DMS153 (cell line): ENCODE measurements at places on chromosomes 12 and 14.

- no peak for DNase-seq
These were observed 166.9 kb upstream of the LRIG3 start for GRCh38 chr12:59087077-59087673.

GRCh38 chr14:65415613-65416012 lies 3.1 kb downstream of the FUT8 start:
- DNase-seq, result no peak

DNA sequence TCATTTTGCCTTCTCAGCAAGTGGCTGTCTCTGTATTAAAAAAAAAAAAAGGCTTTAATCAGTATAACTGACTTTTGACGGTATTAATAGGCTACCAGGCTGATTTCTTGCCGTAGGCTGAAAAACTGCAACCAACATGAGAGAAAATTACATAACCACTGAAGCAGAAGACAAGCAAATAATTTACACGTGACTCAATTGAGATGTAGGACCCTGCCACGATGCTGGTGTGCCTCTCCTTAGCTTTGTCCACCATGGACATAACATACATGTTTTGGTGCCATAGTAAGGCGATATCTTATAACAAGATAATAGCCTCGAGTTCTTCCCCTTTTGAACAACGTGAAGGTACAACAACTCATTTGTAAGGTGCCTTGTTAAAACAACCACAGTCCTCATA lies 88.7 kb upstream of the GRIP1 start:
- no peak for DNase-seq

DNA sequence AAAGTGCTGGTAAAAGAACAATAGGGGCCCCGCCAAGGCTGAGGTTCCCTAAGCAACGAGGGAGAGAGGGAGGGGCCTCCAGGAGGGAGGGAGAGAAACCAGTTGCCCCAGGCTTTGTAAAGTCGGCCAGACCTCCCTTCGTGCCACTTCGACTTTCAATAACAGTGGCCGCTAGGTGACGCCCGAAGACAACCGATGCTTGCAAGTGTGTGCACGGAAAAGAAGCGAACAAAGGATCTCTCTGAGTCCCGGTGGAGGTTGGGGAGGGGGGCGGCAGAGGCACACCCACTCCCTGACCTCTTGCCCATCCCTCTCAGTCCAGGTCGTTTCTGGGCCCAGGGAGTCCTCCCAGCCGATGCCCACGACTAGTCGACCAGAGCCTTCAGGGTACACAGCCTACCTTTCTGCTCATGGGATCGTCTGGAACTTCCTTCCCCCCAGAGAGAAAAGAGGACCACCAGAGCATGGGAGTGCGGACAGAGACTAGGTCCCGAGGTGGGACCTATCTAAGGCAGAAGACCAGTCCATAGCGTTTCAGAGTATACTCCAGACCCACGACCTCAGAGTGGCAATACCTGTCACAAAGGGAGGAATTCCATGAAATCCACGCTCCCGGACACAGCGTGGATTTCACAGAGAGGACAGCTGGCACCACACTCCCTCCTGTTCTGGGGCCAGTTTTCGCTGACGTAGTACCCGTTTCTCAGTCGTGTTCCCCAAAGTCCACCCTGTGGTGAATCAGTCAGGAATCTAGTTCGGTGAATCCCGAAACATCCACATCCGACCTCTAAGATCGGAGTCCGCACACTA lies 262.7 kb upstream of the ALG10B start:
- no peak for DNase-seq
